ENCODE measurements at places on chromosomes 13 and 19.

GRCh38 chr19:48400018-48400742 lies 6.7 kb downstream of the GRIN2D start:
- peak; percentile 65 for DNase-seq

- DNase-seq = peak; percentile 49
These were observed 25.7 kb upstream of the UBE2L5 start for GRCh38 chr13:30396434-30397075.

GRCh38 chr13:63901630-63902029 lies 2486.0 kb upstream of the PCDH20 start:
- no peak for DNase-seq

- DNase-seq = no peak
These were observed 81.7 kb downstream of the ZNF429 start for GRCh38 chr19:21587117-21587461.

DNA sequence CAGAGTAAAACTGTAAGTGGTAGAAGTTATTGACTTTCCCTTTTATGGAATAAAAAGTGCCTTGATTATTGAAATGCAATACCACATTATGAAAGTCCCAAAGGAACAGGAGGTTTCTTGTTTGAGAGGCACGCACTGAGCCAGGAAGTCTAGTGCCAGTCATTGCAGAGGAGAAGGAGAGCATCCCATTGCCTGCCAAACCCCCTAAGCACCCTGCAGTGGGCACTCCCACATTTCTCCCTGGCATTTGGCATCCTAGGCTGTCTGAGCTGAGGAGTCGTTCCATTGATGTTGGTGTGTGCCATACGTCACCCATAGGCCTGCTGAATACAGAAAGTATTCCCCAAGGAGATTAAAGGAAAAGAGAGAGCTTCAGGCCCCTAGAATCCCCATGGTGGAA lies 85.7 kb upstream of the MBNL2 start:
- no peak for DNase-seq

GRCh38 chr13:96065849-96066248 lies 12.6 kb upstream of the UGGT2 start:
- DNase-seq = no peak
